ENCODE measurements at places on chromosomes 3 and 15.

- no peak for DNase-seq
Observed at GRCh38 chr15:96324940-96325540, 5.5 kb upstream of the NR2F2 start.

- DNase-seq, result no peak
Observed at GRCh38 chr3:137011153-137011552, 53.4 kb downstream of the IL20RB start.

DNA sequence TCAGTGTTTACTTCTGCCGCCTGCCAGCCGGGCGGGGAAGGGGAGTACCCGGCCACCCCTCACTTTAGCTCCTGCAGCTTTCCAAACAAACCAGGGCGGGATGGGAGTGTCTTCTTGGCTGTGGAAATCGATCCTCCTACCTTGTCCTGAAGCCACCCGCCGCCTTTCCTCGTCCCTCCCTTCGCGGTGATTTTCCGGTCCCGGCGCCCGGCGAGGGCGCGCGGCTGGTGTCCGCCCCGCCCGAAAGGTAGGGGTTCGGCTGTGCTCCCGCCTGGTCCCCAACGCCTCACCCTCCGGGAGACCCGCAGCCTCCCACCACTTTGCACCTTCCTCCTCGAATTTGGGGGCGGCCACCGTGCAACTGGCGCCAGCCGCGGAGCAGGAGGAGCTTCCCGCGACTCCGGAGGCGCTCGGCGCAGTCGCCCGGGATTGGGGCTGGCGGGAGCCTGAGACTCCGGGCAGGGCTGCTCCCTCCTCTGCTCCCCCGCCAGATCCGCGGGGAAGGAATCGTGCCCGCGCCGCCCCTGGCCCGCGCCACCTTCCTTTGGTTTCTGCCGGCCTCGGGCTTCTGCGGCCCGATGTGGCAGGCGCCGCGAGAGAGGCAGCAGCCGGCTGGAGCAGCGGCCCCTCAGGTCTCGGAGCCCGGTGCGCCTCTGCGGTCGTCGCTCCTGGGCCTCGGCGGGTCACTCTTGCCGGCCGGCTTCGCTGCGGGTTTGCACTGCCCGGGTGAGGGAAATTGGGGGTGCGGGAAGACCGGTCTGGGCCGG lies 30.7 kb upstream of the ST3GAL6 start:
- peak; percentile 6 for DNase-seq

GRCh38 chr15:81184188-81184587 lies 12.5 kb upstream of the IL16 start:
- no peak for DNase-seq
